ENCODE measurements at places on chromosomes 6 and 20. TPM values are rescaled to one million over a fixed set of nuclear protein-coding genes. Genes with fewer than 3 reads are reported as not detected.

DNA sequence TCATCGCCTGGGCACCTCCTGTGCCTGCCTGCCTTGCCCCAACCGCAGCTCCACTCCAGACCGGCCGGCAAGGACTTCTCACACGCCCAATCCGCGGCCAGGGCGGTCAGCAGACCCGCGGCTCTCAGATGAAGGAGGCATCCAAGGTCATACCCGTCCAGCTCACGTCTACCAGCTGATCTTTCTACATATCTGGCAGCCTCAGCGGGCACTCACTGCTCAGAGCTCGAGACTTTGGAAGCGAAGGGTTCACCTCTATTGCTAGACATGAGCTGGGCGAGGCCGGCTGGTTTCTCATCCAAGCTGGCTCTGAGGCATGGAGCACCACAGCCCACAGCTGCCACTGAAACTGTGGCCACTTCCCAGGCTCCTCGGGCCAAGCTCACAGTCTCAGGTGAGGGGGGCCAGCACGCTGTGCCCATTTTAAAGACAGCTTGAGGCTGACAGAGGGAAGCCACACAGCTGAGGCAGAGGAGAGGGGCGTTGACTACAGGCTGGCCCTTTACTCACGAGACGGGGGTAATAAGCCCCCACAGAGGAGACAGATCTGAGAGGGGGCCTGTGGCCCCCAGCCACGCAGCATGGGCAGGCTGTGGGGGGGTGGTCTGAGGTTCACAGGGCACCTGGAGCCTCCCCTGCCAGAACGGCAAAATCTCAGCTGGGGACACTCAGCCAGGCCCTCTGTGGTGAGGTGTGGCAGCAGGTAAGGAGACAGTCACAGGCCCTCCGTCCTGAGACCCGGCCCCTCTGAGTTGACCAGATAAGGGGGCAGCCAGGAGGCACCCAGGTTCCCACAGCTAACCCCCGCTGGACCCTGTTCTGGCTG, 2.0 kb downstream of the LAMA5 start:
- no peak for DNase-seq

- no peak for DNase-seq
These were observed 93.6 kb downstream of the EPHA7 start for GRCh38 chr6:93325761-93326160.

- DNase-seq, result no peak
These were observed 24.0 kb downstream of the PGM3 start for GRCh38 chr6:83169106-83169505.

DNA sequence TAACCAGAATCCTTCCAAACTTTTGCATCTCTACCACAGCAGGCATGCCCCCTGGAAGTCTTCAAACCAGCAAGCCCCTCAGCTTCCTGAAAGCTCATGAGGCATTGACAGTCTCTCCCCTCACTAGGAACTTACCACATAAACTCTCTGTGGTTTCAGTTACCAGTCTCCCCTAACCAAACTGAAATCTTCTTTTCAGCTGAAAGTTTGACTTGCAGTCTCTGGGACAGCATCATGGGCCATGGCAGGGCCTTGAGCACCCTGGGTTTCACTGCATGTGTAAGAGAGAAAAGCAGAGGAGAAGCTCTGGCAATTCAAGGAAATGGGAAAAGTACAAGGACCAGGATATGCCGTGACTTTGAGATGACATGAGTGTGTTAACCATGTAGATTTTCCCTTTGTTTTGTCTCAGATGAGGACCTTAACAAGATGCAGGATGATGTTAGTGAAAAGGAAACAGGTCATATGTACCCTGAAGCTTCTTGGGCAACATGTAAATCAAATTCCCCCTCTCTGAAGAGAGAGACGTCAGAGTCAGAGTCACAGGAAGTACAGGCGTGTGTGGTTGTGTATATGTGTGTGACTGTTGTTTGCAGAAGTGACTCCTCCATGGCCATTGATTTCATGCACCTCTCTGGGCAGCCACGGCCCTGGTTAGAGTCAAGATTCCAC, 106.3 kb downstream of the TNFRSF21 start:
- DNase-seq, result no peak

DNA sequence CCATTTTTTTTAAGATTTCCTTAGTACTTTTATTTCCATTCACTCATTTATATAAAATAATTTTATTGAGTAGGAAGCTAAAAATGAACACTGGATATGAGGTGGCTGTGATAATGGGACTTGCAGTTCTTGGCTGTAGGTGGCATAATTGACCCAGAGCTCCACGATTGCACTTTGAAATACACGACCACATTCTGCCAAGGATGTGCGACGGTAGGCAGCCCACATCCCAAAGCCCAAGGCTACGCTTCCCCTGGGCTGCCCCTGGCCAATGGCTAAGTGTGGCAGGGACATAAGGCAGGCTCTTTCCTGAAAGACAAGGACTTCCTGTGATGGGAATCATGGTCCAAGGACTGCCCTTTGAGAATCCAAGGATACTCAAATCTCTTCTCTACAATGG, 43.7 kb upstream of the ADTRP start:
- DNase-seq, result no peak

GRCh38 chr20:63957690-63958441, 1.6 kb upstream of the UCKL1 start:
- DNase-seq, result no peak

DNA sequence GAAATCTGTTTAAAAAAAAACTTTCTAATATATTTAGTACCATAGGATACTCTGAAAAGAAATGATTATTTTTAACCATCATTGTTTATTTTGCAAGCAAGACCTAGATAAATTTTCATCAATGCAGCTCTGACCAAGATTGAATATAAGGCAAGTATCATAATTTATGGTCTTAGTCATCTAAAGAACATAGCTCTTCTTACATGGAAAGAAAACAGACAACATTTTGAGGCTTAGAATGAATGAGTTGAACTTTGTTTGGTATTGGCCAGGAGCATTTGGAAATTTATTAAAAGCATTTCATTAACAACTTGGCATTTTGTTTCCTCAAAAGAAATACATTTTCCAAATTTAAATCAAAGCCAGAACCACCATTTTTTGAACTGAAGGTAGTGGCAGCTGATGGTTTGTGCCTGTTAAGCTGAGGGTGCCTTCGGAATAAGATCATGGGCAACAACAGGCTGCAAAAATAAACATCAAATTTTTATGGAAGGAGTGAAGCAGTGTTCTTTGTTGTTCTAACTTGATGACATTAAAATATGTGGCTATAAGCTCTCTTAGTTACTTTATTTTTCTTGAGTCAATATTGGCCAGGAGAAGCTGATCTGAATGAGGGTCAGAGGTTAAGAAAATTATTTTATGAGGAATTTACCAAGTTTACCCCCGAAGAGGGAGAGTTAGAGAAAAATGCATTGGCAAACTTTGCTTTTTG, 6.7 kb upstream of the ATXN1 start:
- DNase-seq, result no peak

- DNase-seq, result no peak
These were observed 91.2 kb downstream of the LCA5 start for GRCh38 chr6:79446006-79446405.

DNA sequence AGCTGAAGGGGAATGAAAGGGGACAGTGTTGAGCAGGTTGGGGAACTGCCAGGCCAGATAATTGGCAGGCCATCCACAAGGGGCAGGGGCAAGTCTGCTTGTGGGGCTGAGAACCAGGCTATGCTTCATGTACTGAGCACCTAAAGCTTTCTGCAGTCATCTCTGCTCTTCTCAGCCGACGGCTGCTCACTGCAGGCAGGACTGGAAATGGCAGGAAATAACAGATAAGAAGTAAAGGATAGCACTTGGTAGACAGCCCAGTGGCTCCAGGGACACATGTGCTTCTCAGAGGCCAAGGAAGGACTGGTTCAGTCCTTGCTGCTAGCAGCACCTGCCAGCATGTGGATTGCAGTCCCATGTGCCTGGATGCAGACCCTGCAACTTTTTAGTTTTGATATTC, 89.8 kb downstream of the CD164 start:
- DNase-seq, result no peak

DNA sequence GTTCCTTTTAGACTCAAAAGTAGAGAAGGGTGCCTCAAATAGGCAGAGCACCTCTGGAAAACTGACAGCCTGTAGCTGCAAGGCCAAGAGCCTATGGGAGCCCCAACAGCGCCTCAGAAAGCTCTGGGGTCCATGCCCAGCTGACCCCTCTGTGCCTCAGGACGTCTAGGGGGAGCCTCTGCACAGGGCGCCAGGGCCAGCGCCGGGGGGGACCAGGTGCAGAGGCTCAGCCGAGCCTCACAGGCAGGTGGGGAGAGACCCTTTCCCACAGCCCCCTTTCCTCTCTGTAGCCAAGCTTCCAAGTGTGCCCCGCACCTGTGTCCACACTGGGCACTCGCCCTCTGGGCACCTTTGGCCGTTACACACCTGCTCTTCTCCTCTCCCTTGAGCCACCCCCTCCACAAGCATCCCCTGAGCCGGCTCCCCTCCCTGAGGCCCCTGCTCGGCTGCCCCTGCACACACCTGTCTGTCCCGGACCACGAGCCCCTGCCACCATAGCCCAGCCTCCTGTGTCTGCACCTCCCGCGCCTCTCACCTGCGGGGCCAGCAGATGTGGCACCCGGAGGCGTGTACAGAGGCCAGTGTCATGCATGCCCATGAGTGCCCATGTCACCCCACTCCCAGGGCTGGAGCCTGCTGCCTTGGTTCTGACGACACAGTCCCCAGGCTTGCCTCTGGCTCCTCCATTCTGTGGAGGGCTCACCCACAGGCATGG, 53.2 kb downstream of the GINS1 start:
- no peak for DNase-seq

GRCh38 chr6:6001443-6001842, 5.3 kb downstream of the NRN1 start:
- DNase-seq, result no peak

- no peak for DNase-seq
These were observed 19.1 kb downstream of the TLDC2 start for GRCh38 chr20:36895036-36895435.

DNA sequence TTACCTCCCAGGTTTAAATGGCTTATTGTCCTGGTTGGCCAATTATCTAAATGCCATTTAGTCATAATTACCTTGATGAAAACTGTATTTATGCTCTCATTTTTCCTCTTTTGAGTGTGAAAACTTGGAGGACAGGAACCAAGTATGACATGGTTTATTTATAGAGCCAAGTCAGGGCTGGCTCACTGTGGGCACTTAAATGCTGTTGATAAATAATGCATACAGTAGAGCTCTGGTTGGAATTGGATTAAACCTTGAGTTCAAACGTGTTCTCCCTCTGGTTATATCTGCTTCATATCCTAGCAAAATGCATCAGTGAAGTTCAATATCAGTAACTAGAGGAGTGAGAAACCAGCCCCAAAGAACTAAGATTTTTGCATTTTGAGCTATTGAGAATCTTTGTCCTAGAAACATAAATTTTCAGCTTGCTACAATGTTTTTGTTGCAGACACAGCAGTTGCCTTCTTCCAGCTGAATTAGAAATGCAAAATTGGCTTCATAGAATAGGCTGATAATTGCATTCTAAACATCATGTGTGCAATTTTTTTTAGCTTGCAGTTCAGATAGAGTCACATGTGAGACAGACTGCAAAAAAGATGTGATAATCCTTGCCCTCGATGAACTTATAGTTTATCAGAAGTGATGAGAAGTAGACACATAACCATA, 255.8 kb downstream of the BTBD3 start:
- no peak for DNase-seq

- no peak for DNase-seq
These were observed 33.1 kb downstream of the RAB44 start for GRCh38 chr6:36730424-36731380.

GRCh38 chr6:118248171-118248570, 299.9 kb upstream of the PLN start:
- no peak for DNase-seq

GMDS gene
- 23.9 TPM for total RNA-seq

UBE2V1 gene
- 152 TPM for total RNA-seq

MCUR1 gene
- total RNA-seq, result 33.0 TPM

HSPA12B gene
- not detected for total RNA-seq

CST4 gene
- total RNA-seq, result not detected

LRRC73 gene
- 0.12 TPM for total RNA-seq

All from activated naive CD4-positive, alpha-beta T cell treated with anti-CD3 and anti-CD28 coated beads, Interleukin-2, amount 50 U/mL, for 72 hours (primary cell).